HFFc6 (cell line): ENCODE measurements at places on chromosomes 3 and 15. TPM values are rescaled to one million over a fixed set of nuclear protein-coding genes. Genes with fewer than 3 reads are reported as not detected.

Gene RBMS3
- total RNA-seq, result 26.0 and 38.4 TPM in 2 replicates

Gene SH3GL3
- not detected in 3 replicates for total RNA-seq

Gene DLEC1
- 0.05 TPM in 1 of 3 replicates, not detected in the others for total RNA-seq

Gene ATP13A5
- not detected in 3 replicates for total RNA-seq

Gene GOLGA8B
- total RNA-seq, result 21.4 to 36.7 TPM (median 35.7 TPM) in 3 replicates

Gene OR5K2
- total RNA-seq, result not detected in 3 replicates

Gene ACAD9
- total RNA-seq, result 37.5 to 46.5 TPM (median 44.3 TPM) in 3 replicates

- H3K27me3 ChIP-seq, result no peaks in the 10 kb centered on the region
- H3K36me3 ChIP-seq, result peaks cover 5% of the 10 kb centered on the region; the same call in 1 of the 2 replicates
- H3K4me1 ChIP-seq, result peaks cover 30% of the 10 kb centered on the region
- DNase-seq, result peak; percentile 74
Measured at GRCh38 chr3:110027446-110028080, 690.2 kb upstream of the DPPA4 start.

DNA sequence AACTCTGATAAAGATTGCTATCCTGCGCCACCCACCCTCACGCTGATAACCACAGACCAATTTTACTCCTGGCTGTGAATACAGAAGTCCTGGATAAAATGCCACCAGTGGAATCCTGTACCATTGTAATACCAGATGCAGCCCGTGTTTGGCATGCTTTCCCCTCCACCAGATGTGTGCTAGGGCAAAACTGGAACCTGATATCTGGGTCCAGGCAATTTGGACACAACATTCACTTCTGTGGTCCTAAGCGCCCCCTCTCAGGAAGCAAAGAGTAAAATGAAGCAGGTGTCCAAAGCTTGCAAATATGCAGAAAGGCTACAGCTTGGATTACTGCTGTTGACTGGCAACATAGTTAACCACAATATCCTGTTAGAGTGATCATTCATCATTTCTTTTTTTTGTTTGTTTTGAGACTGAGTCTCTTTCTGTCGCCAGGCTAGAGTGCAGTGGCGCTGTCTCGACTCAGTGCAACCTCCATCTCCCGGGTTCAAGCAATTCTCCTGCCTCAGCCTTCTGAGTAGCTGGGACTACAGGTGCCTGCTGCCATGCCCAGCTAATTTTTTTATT lies 32.8 kb downstream of the LOXL1 start:
- H3K4me1 ChIP-seq, result peaks cover 57% of the 10 kb centered on the region
- H3K4me3 ChIP-seq, result no peak overlapping the region
- peaks cover 12% of the 10 kb centered on the region for H3K27me3 ChIP-seq
- DNase-seq, result no peak
- H3K27ac ChIP-seq, result peak overlapping the region; percentile 29

DNA sequence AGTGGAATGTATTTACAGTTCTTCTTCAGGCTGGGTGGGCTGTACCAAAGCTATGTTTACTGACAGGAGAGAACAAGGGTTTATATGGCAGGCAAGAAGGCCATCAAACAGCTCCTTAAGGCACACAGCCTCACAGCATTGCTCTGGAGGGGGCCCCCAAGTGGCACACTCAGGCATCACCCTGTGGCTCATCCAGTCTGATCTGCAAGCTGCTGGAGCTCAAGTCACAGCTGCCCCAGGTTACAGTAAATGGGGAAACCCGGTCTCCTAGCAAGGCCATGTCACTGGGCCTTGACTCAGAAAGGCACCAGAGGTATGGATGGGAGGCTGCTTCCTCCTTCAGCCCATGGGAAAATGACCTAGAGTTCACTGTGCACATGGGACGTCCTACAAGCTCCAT lies 67.5 kb downstream of the TFG start:
- peaks cover 5% of the 10 kb centered on the region; the same call in 1 of the 2 replicates for H3K36me3 ChIP-seq
- peak overlapping the region; percentile 80 for H3K27ac ChIP-seq
- no peaks in the 10 kb centered on the region; the same call in 1 of the 2 replicates for H3K27me3 ChIP-seq
- no peak for DNase-seq
- H3K4me1 ChIP-seq, result peaks cover 61% of the 10 kb centered on the region
- no peak overlapping the region for H3K4me3 ChIP-seq

GRCh38 chr3:72953325-72953956 lies 43.2 kb upstream of the PPP4R2 start:
- no peak overlapping the region for H3K4me3 ChIP-seq
- peaks cover 7% of the 10 kb centered on the region; the same call in 1 of the 2 replicates for H3K27me3 ChIP-seq
- H3K27ac ChIP-seq, result no peak overlapping the region

DNA sequence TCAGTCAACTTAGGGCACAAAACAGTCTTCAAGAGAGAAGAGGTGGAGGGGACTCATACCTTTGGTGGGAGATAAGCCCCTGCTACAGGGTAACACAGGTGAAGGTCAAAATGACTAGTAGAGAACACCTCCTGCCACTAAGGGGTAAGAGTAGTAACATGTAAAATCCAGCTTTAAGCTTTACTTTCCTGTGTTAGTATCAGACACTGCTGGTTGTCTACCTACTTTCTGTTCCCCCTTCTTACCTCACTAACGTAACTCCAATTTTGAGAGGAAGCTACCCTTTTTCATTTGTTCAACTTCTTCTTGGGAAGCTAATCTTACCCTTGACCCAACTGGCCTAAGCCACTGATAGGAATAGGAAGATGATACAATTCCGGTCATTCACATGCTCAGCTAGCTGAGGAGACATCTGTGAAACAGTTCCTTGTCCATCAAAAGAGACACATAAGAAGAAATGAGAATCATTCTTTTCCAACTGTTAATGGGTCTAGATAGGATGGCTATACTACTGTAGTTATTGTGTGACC lies 826.8 kb upstream of the CFAP20DC start:
- no peaks in the 10 kb centered on the region for H3K36me3 ChIP-seq
- no peaks in the 10 kb centered on the region; the same call in 1 of the 2 replicates for H3K27me3 ChIP-seq
- H3K27ac ChIP-seq, result no peak overlapping the region

GRCh38 chr3:110139048-110139447 lies 801.7 kb upstream of the DPPA4 start:
- H3K36me3 ChIP-seq, result no peaks in the 10 kb centered on the region; the same call in 1 of the 2 replicates
- H3K4me3 ChIP-seq, result no peak overlapping the region
- H3K4me1 ChIP-seq, result peaks cover 5% of the 10 kb centered on the region; the same call in 1 of the 2 replicates
- H3K27ac ChIP-seq, result no peak overlapping the region

DNA sequence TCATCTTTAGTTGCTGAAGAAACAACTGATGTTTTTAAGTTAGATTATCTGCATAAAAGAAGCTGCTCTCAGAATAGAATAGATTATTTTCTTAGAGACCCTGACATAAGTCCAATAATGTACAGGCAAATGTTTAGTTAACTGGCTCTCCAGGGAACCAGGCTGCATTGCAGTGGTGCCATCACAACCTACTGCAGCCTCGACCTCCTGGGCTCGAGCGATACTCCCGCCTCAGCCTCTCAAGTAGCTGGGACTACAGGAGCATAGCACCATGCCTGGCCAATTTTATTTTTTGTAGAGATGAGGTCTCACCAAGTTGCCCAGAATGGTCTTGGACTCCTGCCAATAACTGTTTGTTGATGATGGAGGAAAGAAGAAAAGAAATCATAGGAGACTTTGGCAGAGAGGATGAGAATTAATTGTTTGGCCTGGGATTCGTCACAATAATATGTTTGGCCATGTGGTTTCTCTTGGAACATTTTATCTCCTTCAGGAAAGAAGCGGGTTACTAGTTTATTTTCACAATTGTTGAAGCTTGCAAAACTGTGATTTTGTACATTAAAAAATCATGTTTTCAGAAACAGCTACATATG lies 429.2 kb downstream of the CADM2 start:
- no peaks in the 10 kb centered on the region for H3K4me1 ChIP-seq
- no peak overlapping the region for H3K4me3 ChIP-seq
- no peaks in the 10 kb centered on the region for H3K36me3 ChIP-seq
- no peak overlapping the region for H3K27ac ChIP-seq
- DNase-seq, result no peak

DNA sequence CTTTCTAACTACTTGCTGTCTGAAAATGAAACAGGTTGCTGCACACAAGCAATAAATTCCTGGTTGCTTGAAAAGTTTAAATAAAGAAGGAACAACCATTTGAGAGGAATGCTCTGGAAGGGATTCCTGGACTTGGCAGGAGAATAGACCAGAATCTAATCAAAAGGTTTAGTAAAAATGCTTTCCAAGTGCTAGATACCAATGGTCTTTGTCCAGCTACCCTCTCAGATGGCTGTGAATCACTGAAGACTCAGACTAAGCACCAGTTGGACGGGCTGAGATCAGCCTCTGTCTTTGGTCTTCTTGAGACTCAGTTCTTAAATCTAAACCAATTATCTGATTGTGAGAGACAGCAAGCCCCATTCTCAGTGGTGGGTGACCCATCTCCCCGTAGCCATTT lies 27.7 kb upstream of the LPP start:
- no peaks in the 10 kb centered on the region for H3K27me3 ChIP-seq
- peak; percentile 28 for DNase-seq
- H3K4me1 ChIP-seq, result peaks cover 42% of the 10 kb centered on the region
- no peak overlapping the region for H3K4me3 ChIP-seq
- H3K27ac ChIP-seq, result no peak overlapping the region

GRCh38 chr3:64880916-64881315 lies 193.1 kb upstream of the ADAMTS9 start:
- no peak for DNase-seq
- peaks cover 1% of the 10 kb centered on the region; the same call in 1 of the 2 replicates for H3K27me3 ChIP-seq
- no peaks in the 10 kb centered on the region for H3K36me3 ChIP-seq
- H3K4me1 ChIP-seq, result no peaks in the 10 kb centered on the region

DNA sequence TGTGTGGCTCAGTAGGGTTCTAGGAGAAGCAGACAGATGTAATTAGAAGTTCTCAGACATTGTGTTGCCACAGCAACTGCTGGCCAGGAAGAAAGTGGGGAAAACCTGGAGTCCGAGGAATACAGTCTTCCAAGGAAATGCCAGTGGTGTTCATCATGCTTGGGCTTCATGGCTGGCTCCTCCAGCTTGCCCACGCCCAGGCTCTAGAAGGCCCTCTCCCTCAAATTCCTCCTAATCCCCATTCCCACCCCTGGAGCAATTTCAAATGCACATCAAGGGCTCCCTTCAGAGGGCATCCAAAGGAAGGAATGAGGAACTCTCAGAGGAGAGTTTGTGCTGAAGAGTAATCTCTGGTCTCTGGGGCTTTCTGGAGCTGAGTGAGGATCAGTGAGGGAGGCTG lies 21.9 kb downstream of the FSTL1 start:
- peaks cover 28% of the 10 kb centered on the region for H3K27me3 ChIP-seq
- H3K27ac ChIP-seq, result peak overlapping the region; percentile 80
- peaks cover 100% of the 10 kb centered on the region for H3K4me1 ChIP-seq
- H3K4me3 ChIP-seq, result peak overlapping the region; percentile 64
- peak; percentile 53 for DNase-seq

- H3K4me3 ChIP-seq, result no peak overlapping the region
- H3K4me1 ChIP-seq, result peaks cover 91% of the 10 kb centered on the region
- DNase-seq, result no peak
- H3K27me3 ChIP-seq, result no peaks in the 10 kb centered on the region; the same call in 1 of the 2 replicates
- no peak overlapping the region for H3K27ac ChIP-seq
- H3K36me3 ChIP-seq, result peaks cover 22% of the 10 kb centered on the region
Measured at GRCh38 chr15:71330638-71331162, 215.4 kb downstream of the THSD4 start.

DNA sequence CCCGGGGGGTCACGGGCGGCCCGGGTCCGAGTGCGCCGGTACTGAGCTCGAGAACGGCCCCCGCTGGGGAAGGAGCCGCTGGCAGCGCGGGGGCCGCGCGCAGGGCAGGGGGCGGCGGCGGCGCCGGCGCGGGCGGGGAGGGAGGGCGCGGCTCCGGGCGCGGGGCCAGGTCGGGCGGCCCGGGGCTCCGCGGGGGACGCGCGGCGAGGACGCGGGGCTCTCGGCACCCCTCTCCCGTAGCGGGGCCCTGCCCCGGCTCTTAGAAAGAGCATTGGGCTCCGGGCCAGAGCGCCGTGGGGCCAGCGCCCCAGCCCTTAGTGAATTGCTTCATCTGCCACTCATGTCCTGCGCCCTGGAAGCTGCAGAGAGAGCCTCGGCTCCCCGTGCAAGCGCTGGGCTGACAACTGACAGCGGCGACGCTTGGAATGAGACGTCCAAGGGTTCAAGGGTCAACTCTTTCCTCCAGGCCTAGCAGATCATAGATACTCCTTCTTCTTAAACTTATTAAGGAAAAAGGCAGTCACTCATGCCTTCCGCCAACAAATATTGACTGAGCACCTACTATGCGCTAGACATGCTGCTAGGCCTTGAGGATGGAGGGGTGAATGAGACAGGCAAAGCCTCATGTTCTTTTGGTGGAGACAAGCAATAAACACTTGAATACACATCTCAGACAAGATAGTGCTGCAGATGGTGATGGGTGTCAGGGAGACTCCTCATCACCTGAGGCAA lies 140.8 kb downstream of the SMAD6 start:
- peak overlapping the region; percentile 89 for H3K27ac ChIP-seq
- H3K4me1 ChIP-seq, result peaks cover 59% of the 10 kb centered on the region
- no peaks in the 10 kb centered on the region; the same call in 1 of the 2 replicates for H3K27me3 ChIP-seq
- H3K4me3 ChIP-seq, result peak overlapping the region; percentile 89
- peak; percentile 80 for DNase-seq

- H3K36me3 ChIP-seq, result peaks cover 8% of the 10 kb centered on the region; the same call in 1 of the 2 replicates
- peaks cover 40% of the 10 kb centered on the region for H3K4me1 ChIP-seq
- no peak overlapping the region; the same call in 1 of the 2 replicates for H3K27ac ChIP-seq
- DNase-seq, result no peak
Measured at GRCh38 chr3:88112289-88112688, 37.5 kb upstream of the C3orf38 start.

DNA sequence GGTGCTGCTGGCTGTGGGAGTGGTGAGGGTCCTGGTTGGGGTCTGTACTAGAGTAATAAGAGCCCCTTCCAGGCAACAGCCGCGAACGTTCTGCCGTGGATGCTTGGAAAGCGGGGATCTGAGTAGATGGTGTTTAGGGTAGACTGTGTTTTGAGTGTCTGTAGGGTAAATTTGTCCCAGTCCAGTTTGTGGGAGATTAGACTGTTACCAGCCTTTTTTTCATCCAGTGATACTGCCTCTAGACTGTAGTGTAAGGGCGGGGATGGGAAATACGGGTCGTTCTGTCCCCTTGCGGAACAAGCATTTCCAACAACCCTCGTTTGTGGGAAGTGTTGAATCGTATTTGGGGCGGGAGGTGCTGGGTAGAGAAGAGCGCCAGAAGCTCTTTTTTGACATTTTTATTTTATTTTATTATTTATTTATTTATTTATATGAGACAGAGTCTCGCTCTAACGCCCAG lies 424 bp downstream of the HAUS2 start:
- peaks cover 50% of the 10 kb centered on the region for H3K4me1 ChIP-seq
- H3K36me3 ChIP-seq, result peaks cover 11% of the 10 kb centered on the region; the same call in 1 of the 2 replicates
- peaks cover 6% of the 10 kb centered on the region for H3K27me3 ChIP-seq
- H3K27ac ChIP-seq, result peak overlapping the region; percentile 95
- H3K4me3 ChIP-seq, result peak overlapping the region; percentile 99
- peak; percentile 11 for DNase-seq

GRCh38 chr3:35871009-35871408 lies 231.7 kb downstream of the ARPP21 start:
- H3K36me3 ChIP-seq, result no peaks in the 10 kb centered on the region
- no peak overlapping the region for H3K4me3 ChIP-seq
- no peak for DNase-seq
- H3K4me1 ChIP-seq, result no peaks in the 10 kb centered on the region
- H3K27ac ChIP-seq, result no peak overlapping the region

GRCh38 chr3:72137865-72138861 lies 353.2 kb upstream of the PROK2 start:
- DNase-seq, result no peak
- no peaks in the 10 kb centered on the region for H3K36me3 ChIP-seq
- H3K4me1 ChIP-seq, result no peaks in the 10 kb centered on the region
- H3K27ac ChIP-seq, result no peak overlapping the region
- no peak overlapping the region for H3K4me3 ChIP-seq
- H3K27me3 ChIP-seq, result peaks cover 47% of the 10 kb centered on the region
